CD4-positive, alpha-beta T cell treated with Interleukin-10 for 1 hour (primary cell): ENCODE measurements at places on chromosomes 7 and 10.

DNA sequence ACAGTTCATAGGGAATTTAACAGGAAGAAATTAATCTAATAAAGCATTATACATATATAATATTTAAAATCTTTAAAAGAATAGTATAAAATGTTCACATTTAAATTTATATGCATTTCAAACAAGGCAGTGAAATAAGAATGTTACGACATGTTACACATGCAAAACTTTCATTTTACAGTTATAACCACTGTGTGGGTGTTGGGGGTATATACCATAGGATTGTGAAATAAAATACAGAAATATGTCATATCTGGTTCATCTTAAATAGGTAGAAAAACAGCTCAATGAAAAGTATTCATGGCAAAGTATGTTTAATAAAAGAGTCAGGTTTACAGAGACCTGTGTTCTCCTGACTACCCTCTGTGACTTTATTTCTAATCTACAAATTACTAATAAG, 45.6 kb downstream of the CHCHD3 start:
- no peak for DNase-seq

- DNase-seq = no peak
Observed at GRCh38 chr7:106216923-106217542, 67.8 kb downstream of the NAMPT start.

DNA sequence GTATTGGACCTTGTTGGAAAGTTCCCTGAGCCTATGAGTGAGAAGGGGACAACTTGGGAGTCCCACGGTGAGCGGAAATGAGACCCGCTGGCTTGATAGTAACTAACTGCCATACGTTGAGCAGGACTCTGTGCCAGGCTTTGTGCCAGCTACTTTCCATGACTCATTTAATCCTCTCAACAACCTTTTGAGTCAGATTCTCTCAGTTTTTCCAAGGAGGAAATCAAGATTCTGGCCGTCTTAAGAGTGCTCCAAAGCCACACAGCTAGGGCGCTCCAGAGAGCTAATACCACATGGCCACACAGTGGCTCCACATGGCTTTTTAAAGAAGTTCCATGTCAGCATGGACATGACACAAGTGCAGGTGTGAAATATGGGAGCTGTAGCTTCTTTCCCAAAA, 55.7 kb downstream of the NOD1 start:
- no peak for DNase-seq

DNA sequence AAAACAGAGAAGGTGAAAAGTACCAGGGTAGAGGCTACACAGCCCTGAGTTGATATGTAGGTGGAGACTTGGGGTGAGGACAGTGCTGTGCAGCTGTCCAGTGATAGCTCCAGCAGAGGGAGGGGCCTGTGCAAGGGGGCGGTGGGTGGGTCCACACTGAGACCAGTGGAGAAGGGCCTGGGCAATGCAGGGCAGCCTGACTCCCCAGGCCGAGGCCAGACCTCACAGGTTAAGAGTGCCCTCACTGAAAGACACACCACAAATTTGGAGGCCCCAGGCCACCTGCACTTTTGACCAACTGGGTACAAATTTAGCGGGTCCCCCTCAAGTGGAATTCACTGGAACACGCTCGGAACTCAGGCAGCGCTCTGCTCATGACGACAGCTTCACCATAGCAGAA, 6.7 kb upstream of the RASGEF1A start:
- DNase-seq = no peak

- no peak for DNase-seq
Observed at GRCh38 chr10:115164220-115164619, 71.1 kb downstream of the ATRNL1 start.

DNA sequence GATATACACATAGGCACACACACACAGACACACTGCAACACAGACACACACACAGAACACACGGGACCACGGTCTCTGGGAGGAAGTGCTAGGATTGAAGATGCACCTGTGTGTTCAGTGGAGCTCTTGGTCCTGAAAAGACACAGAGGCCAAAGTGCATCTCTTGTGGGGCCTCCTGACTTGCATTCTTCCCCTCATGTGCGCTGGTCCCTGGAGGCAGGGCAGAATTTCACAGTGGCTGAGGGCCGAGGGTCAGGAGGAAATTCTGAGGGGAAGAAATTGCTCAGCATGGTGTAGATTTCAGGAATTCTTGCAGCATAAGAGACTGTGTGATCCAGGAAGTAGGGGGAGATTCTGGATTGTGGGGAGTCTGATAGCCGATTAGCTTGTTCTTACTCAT, 35.9 kb downstream of the WDFY4 start:
- no peak for DNase-seq

DNA sequence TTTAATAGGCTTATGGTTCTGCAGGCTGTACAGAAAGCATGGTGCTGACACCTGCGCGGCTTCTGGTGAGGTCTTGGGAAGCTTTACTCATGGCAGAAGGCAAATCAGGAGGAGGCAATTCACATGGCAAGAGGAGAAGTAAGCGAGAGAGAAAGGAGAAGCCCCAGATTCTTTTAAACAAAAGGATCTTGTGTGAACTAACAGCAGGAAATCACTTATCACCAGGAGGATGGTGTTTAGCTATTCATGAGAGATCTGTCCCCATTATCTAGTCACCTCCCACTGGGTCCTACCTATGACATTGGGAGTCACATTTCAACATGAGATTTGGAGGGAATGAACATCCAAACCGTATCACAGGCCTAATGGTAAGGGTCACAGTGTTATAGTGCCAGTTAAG, 678.0 kb upstream of the KCND2 start:
- DNase-seq = no peak

DNA sequence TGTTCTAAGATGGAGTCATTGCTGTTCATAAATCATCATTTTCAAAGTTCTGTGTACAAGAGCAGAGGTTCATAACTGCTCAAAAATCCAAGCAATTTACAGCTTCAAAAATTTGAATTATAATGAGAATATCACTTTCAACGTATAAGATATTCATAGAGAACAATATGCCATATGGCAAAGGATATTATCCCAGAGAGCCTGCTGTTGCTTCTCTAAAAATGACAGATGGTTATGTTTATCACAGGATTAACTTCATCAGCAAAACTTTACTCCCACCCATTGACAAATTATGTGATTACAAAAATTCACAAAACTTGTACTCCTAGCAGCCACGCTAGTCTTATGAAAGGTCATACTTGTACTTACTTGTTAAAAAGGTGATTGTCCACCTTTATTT, 105.1 kb downstream of the PIP4K2A start:
- DNase-seq = no peak

- DNase-seq = no peak
Observed at GRCh38 chr7:30923009-30923773, 11.5 kb downstream of the AQP1 start.

DNA sequence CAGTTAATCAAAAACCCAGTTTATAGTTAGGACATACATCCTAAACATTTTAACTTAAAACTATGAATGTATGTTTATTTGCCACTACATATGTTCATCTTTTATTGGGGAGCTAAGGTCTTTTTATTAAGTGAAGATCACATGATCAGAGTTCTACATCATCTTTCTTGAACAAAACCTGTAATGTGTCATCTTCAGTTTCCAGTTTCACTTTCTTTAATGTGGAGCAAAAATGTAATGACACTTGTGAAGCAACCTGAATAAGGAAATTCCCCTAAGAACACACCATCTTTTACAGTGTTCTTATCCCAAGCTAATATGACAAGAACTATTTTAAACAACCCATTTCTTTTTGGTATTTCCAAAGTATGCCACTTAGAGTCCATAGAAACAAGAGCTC, 166.7 kb upstream of the BET1 start:
- no peak for DNase-seq

GRCh38 chr7:131090886-131091692, 236.6 kb upstream of the MKLN1 start:
- DNase-seq = no peak

- DNase-seq = no peak
Observed at GRCh38 chr10:97267671-97268070, 24.8 kb downstream of the ARHGAP19 start.

DNA sequence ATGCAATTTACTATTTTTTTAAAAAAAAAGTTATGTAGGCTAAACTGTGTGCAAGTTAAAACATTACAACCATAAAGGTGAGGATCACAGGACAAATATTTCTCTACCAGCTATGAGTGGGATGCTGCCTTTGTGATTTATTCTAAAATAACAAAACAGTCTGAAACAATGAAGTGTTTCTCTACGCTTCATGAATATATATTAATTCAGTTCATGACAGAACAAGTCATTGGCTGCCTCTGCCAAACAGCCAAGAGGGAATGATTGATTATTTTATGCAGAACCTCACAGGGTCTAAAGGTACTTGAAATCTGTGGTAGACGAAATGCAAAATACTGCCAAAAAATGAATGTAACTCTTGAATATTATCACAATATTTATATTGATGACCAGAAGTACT, 29.0 kb upstream of the SOSTDC1 start:
- no peak for DNase-seq

- DNase-seq = no peak
Observed at GRCh38 chr7:121076350-121077164, 88.0 kb downstream of the CPED1 start.

- no peak for DNase-seq
Observed at GRCh38 chr7:159105066-159105780, 39.4 kb downstream of the VIPR2 start.

GRCh38 chr10:110680273-110681020, 36.3 kb downstream of the RBM20 start:
- no peak for DNase-seq

DNA sequence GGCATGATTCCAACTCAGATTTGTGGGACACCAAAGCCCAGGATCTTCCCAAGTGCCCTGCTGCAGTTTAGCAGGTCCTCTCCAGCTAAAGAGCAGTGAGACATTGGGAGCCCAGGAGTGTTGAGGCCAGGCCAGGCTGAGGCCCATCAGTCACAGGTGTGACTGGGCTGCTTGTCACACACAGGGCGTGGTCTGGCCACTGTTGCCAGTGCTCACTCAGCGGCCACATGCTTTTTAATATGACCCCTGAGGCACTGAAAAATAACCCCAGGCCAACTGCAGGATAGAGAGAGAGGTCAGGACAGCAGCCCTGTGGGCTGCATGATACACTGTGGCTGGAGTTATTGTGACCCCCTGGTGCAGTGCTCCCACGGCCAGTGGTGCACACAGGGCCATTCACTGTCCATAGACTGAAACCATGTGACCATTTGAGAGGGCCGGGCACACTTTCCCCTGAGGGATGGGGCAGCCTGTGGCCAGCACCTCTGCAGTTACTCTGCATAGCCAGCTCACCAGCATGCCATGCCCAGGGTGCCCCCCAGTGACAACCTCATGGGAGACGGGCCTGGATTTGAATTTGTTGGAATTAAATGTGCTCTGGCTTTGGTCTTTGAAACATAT, 4.2 kb downstream of the GDF2 start:
- no peak for DNase-seq

GRCh38 chr7:44760034-44760580, 11.5 kb downstream of the ZMIZ2 start:
- no peak for DNase-seq

- no peak for DNase-seq
Observed at GRCh38 chr10:15489431-15489830, 118.3 kb upstream of the FAM171A1 start.

- DNase-seq = no peak
Observed at GRCh38 chr10:132536241-132536876, 1.2 kb upstream of the INPP5A start.

DNA sequence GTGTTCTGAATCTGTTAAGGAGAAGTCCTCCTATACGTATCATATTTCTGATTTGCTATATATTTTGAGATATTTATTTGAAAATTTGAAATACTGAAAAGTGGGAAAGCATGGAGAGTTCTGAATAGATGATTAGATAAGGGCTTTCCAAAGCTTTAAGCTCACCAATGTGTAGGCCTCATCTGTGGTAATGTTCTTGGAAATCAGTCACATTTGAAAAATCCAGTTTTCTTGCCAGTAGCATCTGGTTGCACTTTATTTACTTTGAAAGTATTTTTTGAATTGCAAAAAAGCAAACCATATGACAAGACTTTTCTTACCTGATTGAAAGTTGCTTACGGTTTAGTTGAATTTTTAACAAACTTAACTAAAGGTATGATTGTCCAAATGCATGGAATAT, 21.7 kb downstream of the ADD3 start:
- no peak for DNase-seq

- no peak for DNase-seq
Observed at GRCh38 chr10:103706762-103707161, 148.6 kb downstream of the SH3PXD2A start.

DNA sequence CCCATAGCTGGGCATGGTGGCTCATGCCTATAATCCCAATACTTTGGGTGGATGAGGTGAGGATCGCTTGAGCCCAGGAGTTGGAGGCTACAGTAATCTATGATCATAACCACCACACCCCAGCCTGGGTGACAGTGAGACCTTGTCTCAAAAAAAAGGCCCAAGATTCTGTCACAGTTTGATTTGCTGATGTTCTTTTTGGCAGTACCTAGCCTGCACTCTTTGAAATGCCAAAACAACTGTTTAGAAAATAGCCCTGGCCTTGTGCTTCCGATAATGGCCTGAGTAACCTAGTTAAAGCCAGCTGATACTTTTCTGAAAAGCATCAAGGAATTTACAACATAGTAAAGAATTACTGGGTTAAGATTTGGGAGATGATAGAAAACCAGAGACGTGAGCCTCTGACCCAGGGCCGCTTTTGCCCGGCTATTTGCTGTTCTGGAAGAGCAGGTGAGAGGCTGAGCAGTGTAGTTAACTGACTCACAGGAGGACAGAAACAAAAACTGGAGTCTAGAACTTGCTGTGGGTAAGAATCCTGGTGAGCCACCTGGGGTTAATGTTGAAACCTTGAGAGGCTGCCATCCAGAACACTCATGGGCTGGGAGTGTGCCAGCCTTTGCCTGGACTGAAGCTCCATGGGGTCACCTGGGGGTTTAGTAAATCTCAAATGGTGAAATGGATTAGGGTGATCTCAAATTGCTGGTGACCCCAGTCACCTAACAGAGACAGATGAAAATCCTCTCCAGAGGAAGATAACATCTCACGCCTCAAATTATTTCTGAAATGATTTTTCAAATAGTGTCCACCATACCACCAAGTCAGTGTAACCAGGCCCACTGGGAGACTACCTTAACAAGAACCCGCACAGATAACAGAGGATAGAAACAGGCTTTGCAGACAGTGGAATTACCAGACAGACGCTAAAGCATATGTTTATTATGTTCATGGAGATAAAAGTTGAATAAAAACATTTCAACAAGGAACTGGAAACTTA, 51.8 kb downstream of the GALNT11 start:
- DNase-seq = no peak

DNA sequence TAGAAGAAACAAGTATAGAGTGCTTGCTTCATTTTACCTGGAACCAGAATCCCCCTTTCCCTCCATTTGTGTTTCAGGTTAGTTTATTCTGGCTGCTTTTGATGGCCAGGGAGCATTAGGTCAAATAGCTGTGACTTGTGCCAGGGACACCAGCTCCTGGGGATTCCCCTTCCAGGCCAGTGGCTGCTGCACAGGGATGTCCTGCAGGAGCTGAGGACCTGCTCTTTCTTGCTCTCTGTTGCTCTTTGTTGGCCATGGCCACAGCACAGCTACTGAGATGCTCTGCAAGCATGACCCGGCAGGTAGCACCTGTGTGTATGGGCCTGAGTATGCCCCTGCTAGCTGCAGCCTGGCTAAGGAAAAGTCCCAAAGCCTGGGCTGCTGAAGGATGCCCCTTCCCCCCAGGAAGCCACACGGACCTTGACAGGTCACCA, 208.9 kb downstream of the EBF3 start:
- DNase-seq = no peak
